ENCODE measurements at places on chromosomes 16 and 17. TPM values are rescaled to one million over a fixed set of nuclear protein-coding genes. Genes with fewer than 3 reads are reported as not detected.

Gene ITGAL
- 0.89 TPM for total RNA-seq

DNA sequence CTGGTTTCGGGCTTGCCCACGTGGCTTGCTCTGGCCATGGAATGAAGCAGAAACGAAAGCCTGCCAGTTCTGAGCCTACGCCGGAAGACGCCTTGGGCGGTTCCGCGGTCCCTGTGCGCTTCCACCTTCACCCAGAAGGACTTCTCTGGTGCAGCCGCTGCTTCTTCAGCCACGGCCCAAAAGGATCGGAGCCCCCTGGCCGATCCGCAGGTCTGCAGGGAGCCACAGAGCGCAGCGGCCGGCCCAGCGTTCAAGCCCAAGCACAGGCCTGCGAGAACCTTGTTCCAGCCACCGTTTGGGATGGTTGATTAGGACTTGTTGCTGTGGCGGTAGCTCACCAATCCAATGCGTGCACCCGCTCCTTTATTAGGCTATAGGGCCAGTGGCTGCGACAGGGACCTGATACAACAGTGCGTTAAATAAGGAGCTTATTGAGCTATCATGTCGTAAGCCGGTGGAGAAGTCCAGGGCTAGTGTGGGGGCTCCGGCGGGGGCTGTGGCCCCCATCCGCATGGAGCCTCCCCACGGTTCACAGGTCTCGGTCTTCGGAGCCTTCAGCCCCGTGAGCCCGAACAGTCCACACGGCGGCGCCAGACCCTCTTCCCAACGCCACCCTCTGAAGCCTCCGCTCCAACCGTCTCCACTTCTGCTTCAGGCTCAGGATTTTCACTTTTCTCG lies 10.2 kb upstream of the MPP2 start:
- H3K4me1 ChIP-seq, result peaks cover 4% of the 10 kb centered on the region
- H3K4me3 ChIP-seq, result peak overlapping the region; percentile 30
- no peak overlapping the region for H3K27ac ChIP-seq
- DNase-seq, result no peak
- H3K36me3 ChIP-seq, result no peaks in the 10 kb centered on the region

DNA sequence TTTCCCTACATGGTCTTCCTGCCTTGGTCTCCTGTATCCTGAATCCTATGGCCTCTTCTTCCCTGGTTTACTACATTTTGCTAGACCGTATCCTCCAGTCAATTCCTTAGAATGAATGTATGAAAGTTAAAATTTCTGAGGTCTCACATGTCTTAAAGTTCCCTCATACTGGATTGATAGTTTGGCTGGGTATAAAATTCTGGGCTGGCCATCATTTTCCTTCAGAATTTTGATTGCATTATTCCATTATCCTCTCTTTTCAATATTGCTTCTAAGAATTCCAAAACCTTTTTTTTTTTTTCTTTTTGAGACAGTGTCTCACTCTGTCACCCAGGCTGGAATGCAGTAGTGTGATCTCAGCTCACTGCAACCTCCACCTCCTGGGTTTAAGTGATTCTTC lies 10.8 kb downstream of the NOD2 start:
- H3K27me3 ChIP-seq, result no peaks in the 10 kb centered on the region
- DNase-seq, result no peak
- no peak overlapping the region for H3K4me3 ChIP-seq
- no peaks in the 10 kb centered on the region for H3K36me3 ChIP-seq

GRCh38 chr16:82451449-82451848 lies 175.3 kb upstream of the CDH13 start:
- H3K27ac ChIP-seq, result no peak overlapping the region
- H3K36me3 ChIP-seq, result no peaks in the 10 kb centered on the region
- DNase-seq, result no peak
- H3K4me1 ChIP-seq, result no peaks in the 10 kb centered on the region

DNA sequence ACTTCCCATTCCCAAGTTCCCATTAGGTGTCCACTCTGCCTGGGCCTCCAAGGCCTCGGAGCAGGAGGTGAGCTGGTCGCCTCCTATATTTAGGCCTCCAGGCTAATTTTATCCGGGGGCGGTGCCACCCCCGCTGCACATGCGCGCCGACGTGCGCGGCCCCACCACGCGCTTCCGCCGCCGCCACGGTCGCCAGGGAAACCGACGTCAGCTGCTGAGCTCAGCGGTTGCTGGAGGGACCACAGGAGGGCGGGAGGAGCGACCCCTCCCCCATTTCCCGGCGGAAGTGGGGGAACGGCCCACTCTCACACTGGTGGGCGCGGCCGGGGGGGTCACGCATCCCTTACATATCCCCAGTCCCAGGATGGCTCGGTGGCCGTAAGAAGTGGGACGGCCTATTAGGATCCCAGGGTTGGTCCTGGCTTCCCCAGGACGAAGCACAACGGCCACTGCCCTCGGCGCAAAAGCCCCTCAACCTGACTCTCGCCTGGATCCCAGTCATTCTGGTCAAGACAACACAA lies 1.0 kb downstream of the PER1 start:
- peaks cover 58% of the 10 kb centered on the region for H3K4me1 ChIP-seq
- H3K36me3 ChIP-seq, result peaks cover 43% of the 10 kb centered on the region
- peak overlapping the region; percentile 98 for H3K27ac ChIP-seq
